ENCODE measurements at places on chromosomes 2 and 18. TPM values are rescaled to one million over a fixed set of nuclear protein-coding genes. Genes with fewer than 3 reads are reported as not detected.

Gene FSHR
- total RNA-seq, result not detected

Gene CNTNAP5
- total RNA-seq, result not detected

Gene AFF3
- 1.5 TPM for total RNA-seq

Gene STPG4
- 1.6 TPM for total RNA-seq

Gene STARD6
- total RNA-seq, result not detected

Gene NCL
- total RNA-seq, result 193 TPM

Gene AQP12B
- not detected for total RNA-seq

Gene CNGA3
- total RNA-seq, result not detected

Gene VWC2L
- not detected for total RNA-seq

Gene CRACDL
- not detected for total RNA-seq
